ENCODE measurements at places on chromosomes 1 and 21.

GRCh38 chr1:61190618-61191432 is 108.5 kb downstream of the NFIA start:
- DNase-seq, result no peak

DNA sequence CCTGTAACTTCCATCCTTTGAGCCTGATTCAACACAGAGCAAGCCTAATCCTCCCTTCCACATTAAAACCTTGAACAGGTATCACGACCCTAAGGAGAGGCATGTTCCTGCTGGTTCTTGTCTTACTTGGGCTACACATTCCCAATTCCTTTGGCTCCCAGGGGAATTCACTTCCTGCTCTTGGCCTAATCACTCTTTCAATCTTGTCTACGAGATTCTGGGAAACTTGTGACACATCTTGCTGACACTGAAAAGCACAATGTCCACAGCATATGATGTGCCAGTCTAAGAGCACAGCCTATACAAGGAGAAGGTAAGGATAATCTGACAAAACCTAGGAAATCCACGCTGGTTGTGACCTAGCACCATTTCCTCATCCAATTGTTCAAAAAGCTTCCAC is 163.9 kb downstream of the GABPA start:
- DNase-seq, result no peak

DNA sequence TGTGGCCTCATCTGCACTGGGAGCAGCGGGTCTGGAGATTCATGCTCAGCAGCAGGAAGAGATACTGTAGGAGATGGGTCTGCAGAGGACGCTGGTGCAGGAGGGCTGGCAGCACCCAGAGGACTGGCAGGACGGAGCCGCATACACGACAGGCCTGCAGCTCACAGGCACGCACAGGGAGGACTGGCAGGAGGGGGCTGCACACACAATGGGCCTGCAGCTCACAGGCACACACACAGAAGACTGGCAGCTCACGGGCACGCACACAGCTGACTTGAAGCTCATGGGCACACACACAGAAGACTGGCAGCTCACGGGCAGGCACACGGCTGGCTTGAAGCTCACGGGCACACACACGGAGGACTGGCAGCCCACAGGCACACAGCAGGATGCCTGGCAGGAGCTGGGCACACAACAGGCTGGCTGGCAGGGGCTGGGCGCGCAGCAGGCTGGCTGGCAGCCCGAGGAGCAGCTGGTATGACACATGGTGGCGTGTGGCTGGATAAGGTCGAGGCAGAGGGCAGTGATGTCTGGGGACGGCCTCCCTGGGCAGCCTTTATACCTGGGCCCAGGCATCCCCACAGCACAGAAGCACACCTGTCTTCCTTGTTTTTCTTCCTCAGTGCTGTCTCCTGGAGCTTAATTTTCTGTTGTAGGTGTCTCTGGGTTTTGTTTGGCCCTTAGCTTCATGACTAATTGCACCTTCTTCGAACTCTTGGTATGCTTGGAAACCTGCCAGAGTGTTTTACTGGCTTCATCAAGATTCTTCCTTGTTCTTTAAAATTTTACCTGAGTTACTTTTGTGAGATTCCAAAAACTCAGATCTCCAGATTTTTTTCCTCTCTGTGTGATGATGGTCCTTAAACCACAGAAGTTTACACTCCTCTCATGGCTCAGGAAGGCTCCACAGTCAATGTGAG is at the start of gene KRTAP12-2:
TSS of gene KRTAP12-2 (minus strand) at position 527 of the 920 bp plus-strand sequence. CDS start at position 486, 41 bp downstream.
- no peak for DNase-seq

- no peak for DNase-seq
Measured at GRCh38 chr1:237863234-237863633, 27.5 kb downstream of the ZP4 start.

DNA sequence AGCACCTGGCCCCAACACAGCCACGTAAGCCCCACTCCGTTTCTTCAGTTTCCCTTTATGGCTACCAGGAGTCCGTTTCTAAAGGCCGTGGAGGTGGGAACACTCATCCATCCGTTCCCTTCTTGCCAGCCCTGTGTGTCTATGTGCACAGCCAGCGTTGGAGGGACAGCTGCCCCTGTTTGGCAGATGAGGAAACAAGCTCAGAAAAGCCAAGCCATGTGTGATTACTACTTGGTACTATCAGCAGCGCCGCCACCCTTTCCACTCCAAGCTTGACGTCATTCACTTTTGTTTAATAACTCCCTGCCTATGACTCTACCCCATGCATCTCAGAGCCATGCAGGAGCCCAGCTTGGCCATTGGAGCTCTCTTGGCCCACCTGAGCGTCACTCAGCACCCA is 3.5 kb downstream of the LRP8 start:
- no peak for DNase-seq

- no peak for DNase-seq
Measured at GRCh38 chr1:174682419-174683008, 234.8 kb downstream of the GPR52 start.

- no peak for DNase-seq
Measured at GRCh38 chr1:53001128-53001527, 60.9 kb upstream of the PODN start.

DNA sequence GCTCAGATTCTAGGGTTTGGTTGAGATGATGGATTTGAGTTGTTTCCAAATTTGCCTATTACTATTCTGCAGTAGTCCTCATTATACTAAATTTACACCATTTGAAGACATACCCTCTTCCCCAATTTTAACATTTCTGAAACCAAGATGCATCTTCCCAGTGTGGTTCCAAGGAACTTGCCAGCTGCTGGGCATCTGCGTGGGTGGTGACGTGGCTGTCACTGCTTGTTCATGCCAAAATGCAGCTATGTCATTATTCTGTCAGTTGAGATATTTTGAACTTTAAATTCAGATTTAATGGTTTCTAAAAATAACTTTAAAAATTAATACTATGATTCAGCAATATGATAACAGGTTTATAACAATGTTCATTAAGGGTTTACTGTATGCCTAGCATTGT is 1.2 kb downstream of the ZFP69 start:
- DNase-seq, result no peak

DNA sequence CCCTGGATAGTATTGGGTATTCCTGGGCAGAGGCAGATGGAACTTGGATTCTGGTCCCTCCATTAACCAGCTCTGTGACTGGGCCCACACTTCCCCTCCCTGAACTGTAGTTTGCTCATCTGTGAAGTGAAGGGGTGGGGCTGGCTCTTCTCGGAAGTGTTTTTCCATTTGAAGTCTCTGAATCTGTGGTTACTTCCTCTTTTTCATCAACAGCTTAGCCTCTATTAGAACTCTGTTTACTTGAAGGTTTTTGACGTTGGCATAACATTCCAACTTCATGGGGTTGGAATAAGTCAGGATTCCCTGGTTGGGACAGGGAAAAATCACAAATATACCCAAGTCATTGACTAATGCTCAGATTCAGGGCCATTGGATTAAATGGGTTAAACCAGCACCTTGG is 3.6 kb downstream of the KIAA0040 start:
- no peak for DNase-seq

GRCh38 chr1:201254625-201255478 is 28.5 kb upstream of the PKP1 start:
- no peak for DNase-seq

GRCh38 chr1:192587386-192588266 is 12.1 kb downstream of the RGS1 start:
- DNase-seq, result no peak

- no peak for DNase-seq
Measured at GRCh38 chr1:199124351-199124750, 485.5 kb downstream of the PTPRC start.

GRCh38 chr1:87106867-87107266 is 192.4 kb downstream of the HS2ST1 start:
- no peak for DNase-seq

- no peak for DNase-seq
Measured at GRCh38 chr1:47684964-47685762, 247.3 kb downstream of the FOXD2 start.

GRCh38 chr1:109298666-109299557 is 7.9 kb downstream of the MYBPHL start:
- DNase-seq, result no peak

GRCh38 chr21:44836349-44836665 is 18.4 kb upstream of the SUMO3 start:
- no peak for DNase-seq

- DNase-seq, result no peak
Measured at GRCh38 chr1:47186267-47187185, 3.3 kb downstream of the PDZK1IP1 start.

GRCh38 chr1:229624521-229625070 is 1.3 kb downstream of the TAF5L start:
- DNase-seq, result no peak

GRCh38 chr1:7940745-7941436 is at the start of gene TNFRSF9:
TSS of gene TNFRSF9 (minus strand) at chr1:7940839. CDS start at chr1:7939994, 845 bp downstream.
- DNase-seq, result no peak

Measured in right renal cortex interstitium (tissue), 3 donors.